ENCODE measurements at places on chromosomes 2 and 18.

- no peak for DNase-seq
Measured at GRCh38 chr18:811182-811891, 705 bp downstream of the YES1 start.

GRCh38 chr2:12556762-12557161 lies 160.0 kb upstream of the TRIB2 start:
- no peak for DNase-seq

GRCh38 chr2:170052151-170052550 lies 125.8 kb upstream of the MYO3B start:
- DNase-seq: no peak

DNA sequence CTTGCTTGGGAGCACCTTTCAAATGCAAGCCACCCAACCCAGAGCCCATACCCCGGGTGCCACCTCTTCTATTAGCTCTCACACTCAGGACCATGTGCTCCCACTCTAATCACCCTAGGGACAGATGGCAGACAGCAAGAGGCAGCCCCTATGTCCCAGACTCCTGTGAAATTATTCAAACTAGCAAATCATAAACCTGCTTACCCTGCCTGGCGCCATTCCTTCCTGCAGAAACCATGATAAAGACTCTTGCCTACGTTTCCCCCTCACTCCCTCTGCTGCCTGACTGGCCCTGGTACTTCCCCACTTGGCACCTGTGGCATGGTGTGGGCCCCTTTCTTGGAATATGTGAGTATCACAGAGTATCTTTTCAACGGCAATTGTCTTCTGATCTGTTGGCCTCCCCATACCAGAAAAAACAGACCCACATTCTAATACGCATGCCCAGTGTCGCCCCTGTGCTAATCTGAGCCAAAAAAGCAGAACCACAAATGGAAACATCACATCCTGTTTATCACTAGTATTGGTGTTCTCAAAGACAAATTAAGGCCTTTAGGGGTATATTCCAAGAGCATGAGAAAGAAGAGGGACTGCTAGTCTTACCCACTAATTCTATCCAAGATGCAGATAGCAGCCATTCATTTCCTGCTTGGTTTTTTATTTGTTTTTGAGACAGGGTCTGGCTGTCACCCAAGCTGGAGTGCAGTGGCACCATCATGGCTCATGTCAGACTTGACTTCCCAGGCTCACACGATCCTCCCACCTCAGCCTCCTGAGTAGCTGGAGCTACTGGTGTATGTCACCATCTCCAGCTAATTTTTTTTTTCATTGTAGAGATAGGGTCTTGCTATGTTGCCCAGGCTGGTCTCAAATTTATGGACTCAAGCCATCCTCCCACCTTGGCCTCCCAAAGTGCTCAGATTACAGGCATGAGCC lies 44.1 kb upstream of the TTC39C start:
- no peak for DNase-seq
